ENCODE measurements at places on chromosomes 6 and 20.

- DNase-seq: no peak
These were observed 60.8 kb downstream of the DACT2 start for GRCh38 chr6:168258795-168259194.

DNA sequence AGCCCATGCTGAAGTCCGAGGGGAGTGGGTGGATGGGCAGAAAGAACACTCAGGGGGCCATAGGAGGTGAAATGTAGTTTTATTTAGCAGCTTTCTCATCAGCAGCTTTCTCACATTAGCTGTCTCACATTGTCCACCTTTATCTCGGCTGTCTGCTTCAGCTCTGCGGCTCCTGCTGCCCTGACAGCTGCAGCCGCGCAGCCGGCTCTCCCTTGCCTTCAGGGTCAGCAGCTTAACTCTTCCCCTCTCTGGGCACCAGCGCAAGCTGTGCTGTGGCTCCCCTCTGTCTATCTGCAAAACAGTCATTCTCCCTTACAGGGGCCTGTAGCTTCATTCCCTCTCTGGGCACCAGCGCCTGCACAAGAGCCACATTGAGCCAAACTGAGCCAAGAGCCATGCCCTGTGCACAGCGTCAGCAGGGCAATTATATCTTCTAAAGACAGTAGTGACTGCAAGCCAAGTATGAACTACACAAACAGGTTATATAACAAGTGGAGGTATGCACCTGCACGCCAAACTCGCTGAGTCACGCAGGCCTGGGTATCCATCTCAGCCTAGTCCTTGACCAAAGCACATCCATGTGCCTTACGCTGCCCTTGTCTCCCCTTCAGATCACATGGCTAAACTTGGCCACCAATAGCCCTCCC is 198.8 kb downstream of the EYA2 start:
- no peak for DNase-seq

- no peak for DNase-seq
These were observed 7.2 kb upstream of the CTAGE9 start for GRCh38 chr6:131717836-131718542.

GRCh38 chr20:36736451-36737182 is 9.3 kb downstream of the NDRG3 start:
- no peak for DNase-seq

GRCh38 chr6:107192830-107193229 is 77.5 kb upstream of the BEND3 start:
- DNase-seq: no peak

DNA sequence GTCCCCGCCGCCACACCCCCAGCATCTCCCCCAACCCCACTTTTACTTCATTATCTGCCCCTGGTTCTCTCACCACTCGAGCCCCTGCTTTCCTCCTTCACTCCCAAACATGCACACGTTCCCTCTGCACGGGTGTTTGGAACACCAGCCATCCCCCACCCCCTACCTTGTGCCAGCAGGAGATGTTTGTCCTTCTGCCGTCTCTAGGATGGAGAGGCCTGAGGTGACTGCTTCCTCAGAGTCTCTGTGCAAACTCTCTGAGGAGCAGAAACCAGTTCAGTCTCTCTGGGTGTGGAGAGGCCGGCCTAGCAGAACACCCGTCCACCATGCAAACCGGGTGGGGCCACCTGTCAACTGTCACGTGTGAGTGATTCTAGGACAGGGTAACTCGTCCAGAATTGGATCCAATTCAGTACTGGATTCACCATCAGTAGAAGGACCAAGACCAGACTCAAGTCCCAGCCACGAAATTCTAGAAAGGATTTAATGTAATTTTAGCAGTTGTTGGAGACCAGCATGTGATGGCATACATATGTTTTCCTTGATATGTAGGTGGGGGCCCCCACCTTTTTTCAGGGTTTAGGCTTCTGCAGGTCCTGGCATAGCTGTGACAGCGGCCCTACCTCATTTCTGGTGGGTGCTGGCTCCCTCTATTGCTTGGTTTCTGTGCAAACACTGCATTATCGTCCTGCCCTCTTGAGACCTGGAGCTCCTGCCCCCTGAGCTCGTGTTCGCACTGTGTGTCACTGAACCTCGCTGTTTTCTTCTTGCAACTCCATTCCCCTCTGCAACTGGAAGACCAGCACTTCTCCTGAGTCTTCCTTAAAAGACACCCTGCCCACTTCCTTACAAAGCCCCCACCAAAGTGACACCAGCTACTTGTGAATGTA is at the start of gene RAET1E:
Gene RAET1E, minus strand, starts transcription at position 259 of the 890 bp plus-strand sequence. CDS start 7,212 bp downstream, outside the sequence.
- DNase-seq: no peak

DNA sequence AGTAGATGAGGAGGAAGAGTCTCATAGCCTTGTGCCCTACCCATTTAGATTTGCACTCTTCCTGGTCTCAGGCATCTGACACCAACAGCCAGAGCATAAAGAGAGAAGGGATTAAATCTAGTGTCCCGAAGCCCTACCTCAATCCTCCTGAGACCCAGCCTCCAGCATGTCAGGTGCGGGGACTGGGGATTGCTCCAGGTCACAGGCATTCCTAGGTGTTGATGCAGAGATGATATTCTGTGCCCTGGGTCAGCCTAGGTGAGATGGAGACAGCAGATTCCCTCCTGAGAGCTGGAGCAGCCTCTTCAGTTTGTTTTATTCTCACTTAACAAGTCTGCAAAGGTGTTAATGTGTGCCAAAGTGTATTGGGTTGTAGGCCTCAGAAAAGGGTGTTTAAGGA is 89.8 kb downstream of the ANKRD6 start:
- no peak for DNase-seq

GRCh38 chr6:122129313-122130025 is 270.0 kb upstream of the HSF2 start:
- DNase-seq: no peak

GRCh38 chr6:26576407-26576843 is 20.3 kb upstream of the ABT1 start:
- no peak for DNase-seq

DNA sequence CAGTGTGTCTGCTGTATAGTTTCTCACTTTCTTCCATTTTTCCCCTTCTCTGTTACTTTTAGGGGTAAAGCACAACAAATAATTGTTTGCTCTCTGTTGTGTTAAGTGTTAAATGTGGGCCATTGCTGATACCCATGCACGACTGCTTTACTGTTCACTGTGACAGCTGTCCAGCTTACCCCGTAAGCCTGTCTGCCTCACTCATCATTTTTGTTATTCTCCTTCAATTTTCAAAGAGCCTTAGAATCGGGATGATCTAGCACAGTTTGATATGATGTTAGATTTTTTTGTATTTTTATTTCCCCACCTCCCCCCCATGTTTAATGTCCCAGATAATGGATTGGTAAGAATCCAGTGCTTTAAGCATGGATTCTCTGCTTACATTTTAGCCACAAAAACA is 41.2 kb upstream of the MLIP start:
- no peak for DNase-seq

DNA sequence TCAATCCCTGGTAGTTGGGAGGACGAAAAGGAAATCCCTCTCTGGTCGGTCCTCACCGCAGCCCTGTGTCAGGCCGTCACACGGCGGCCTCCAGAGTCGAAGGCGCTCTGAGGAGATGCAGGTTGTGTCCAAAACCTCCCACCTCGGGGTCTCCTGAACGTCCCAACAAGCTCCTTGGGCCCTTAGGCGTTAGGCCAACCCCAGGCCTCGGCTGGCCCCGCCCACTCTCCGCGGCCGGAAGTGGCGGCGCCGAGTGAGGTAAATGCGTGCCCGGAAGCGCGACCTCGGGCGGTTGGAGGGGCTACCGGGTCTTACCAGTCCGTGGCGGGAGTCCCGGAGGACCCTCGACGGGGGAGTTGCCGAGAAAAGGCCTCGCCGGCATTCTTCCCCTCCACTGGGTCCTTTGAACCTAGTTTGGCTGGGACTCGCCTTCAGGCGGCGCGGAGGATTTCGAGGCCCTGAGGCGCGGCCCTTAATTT is at the start of gene TDRD6:
Gene TDRD6, plus strand, starts transcription at position 267 of the 479 bp plus-strand sequence. CDS start 244 bp downstream, outside the sequence.
- DNase-seq: no peak

DNA sequence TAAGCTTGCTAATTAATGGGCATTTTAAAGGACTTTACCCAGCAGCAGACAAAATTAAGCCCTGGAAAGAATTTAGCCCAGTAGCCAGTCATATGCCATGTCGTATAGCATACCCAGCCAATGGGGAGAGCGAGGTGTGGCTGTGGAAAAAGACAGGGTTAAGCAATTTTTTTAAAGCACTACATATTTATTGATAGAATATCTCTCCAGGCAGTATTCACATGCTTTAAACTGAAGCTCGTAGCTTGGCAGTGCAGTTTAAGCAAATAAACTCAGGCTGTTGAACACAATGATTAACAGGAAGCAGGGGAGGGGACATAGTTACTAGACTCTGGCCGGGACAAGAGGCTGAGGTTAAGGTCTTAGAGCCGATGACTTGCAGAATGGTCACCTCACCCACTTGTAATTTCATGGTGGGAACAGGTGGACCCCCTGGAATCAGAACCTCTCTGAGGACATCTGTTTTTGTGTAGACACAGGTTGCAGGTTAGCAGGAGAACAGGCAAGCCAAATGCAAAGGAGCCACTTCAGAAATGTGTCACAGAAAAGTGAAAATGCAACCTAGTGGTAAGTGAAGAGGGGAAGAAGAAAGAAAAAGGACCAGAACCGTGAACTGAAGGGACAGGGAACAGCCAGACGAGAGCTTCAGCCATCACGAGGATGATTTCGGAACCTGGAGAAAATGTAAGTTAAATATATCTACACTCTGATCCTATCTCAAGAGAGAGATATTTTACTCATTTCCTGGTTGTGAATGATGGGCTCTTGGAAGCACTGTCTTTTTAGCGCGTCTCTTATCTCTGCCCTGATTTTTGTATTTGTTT is 7.2 kb downstream of the GCNT2 start:
- no peak for DNase-seq

- DNase-seq: no peak
These were observed 19.1 kb upstream of the TSHZ2 start for GRCh38 chr20:52953020-52953419.

GRCh38 chr6:53309059-53309900 is 39.5 kb downstream of the ELOVL5 start:
- no peak for DNase-seq

GRCh38 chr6:11317885-11318771 is 85.7 kb upstream of the NEDD9 start:
- DNase-seq: peak; percentile 63

DNA sequence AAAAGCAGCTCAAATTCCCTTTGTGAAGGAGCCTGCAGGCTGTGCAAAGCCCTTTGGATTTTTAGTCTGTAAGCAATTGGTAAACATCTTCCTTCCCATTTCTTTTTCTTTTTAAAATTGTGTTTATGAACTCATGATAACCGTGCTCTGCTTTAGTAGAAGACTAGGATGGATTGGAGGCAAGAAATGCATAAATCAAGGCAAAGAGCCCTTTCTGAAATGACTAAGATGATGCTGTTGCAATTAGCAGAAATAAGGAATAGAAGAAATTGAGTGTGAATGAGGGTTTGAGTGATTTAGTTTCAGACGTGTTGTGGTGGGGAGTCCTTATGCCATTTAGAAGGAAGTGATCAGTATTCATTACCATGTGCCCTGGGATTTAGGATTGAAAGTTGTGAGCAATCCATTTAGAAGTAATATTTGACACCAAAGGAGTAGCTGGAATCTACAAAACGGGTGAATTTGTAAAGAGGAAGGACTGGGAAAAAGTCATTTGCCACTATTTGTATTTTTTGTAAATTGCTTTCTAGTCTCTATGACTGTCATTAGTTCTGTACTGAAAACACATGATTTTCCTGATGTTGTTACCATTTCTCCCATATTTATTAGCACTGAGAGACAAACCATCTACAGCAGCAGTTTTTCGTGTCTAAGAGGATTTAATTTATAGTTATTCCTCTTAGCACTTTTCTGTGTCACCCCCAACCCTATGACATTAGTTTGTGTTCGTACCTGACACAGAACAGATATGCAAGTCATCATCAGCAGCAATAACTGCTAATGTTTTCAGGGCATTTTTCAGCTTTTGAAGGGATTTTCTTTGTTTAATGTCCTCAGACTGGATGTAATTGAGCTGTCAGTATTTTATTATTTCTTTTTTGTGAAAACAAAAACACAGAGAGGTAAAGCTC is 265.0 kb downstream of the UTRN start:
- no peak for DNase-seq

GRCh38 chr20:11205769-11206362 is 532.1 kb upstream of the JAG1 start:
- DNase-seq: no peak

DNA sequence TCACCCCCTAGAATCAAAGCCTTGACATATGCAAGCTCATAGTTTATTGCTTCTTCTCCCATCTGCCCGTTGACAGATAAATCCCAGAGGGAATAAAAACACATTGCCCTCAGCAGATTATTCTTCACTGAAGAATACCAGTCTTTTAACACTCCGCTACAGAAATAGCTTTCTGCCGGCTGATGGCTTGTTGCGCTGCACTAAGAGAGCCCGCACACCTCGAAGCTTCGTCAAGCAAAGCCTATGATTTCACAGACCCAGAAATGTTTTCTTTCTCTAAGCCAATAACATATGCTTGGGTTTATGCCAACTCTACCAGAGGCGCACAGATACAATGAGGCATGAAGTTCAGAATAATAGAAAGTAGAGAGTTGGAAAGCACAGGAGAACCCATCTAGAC is 208.9 kb upstream of the FOXQ1 start:
- DNase-seq: no peak

DNA sequence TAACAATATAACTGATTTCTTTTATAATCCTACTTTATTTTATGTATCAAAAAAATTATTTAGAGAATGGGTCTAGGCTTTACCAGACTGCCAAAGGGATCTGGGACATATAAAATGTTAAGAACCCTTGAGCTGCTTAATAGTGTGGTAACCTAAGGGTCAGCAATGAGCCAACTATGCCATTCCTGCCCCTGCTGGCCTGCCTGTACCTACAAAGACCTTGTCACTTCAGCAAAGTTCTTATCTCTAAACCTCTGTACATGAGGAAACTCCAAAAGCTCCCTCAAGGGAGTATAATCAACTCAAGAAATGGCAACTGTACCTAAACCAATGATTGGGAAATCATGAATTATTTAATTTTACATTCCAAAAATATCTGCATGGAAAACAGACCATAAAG is 266.9 kb downstream of the PKHD1 start:
- DNase-seq: no peak

DNA sequence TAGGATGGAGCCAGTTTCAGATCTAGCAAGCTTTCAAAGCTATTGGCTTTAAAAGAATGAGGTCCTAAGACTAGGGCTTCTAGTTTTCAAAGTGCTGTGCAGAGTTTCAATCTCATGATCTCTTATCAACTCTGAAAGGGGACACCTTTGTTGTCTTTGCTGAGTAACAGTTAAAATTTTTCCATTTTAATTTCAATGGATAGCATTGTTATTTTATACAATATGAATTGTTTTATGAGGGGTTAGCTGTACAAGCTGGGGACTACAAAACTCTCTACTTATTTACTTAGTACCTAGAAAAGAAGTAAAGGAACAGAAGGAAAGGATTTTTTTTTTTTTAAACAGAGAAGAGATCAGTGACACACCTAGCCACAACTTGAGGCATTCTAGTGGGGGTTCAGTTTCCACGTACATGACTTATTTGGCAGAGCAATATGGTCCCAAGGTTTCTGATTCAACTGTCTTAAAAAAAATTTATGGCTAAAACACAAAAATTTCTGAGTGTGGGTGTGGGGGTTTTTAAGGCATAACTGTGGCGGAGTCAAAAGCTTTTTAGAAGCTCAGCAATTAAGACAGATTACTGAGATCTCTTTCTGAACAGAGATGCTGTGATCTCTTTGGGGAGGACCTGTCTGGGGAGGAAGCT is 46.1 kb upstream of the JAG1 start:
- DNase-seq: no peak

GRCh38 chr6:166382500-166382932 is 224 bp downstream of the MPC1 start:
- no peak for DNase-seq

Data from stimulated activated CD4-positive, alpha-beta T cell treated with anti-CD3 and anti-CD28 coated beads, Interleukin-12 subunit alpha, Interleukin-12 subunit beta, amount 100 ng/mL, for 4 hours (primary cell).